Urinary bladder (tissue), 4 donors: ENCODE measurements at places on chromosomes 7 and 10. TPM values are rescaled to one million over a fixed set of nuclear protein-coding genes. Genes with fewer than 3 reads are reported as not detected.

Gene TMEM72
- total RNA-seq, result not detected

Gene AKR1B15
- total RNA-seq, result not detected

Gene PLAC9
- 64.9 TPM for total RNA-seq

Gene HYAL4
- not detected for total RNA-seq

Gene TRIM50
- total RNA-seq, result 0.21 TPM

Gene CCDC6
- 58.2 TPM for total RNA-seq

Gene PNLIPRP2
- total RNA-seq, result not detected

GRCh38 chr7:106768324-106768751 lies 96.7 kb upstream of the PIK3CG start:
- no peak for DNase-seq

DNA sequence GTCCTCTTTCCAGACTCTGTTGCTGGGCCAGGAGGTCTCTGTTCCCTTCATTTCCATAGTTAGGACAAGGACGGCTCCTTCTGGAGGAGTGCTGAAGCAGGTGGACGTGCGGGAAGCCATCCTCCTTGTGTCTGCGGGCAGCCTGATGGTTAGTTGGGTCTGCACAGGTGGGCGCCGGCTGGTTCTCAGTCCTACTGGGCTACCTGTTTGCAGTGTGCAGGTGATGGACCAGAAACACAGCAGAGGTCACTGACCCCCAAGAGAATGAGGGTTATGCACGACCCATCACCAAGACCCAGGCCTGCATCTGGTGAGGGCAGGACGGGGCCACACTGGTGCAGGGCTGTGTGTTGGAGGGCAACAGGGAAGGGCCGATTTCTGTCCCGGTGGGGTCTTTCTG lies 7.8 kb downstream of the RARRES2 start:
- DNase-seq, result no peak

- DNase-seq, result no peak
Measured at GRCh38 chr7:33882950-33883670, 22.2 kb upstream of the BMPER start.

- DNase-seq, result no peak
Measured at GRCh38 chr10:1483246-1483645, 254.1 kb downstream of the ADARB2 start.

DNA sequence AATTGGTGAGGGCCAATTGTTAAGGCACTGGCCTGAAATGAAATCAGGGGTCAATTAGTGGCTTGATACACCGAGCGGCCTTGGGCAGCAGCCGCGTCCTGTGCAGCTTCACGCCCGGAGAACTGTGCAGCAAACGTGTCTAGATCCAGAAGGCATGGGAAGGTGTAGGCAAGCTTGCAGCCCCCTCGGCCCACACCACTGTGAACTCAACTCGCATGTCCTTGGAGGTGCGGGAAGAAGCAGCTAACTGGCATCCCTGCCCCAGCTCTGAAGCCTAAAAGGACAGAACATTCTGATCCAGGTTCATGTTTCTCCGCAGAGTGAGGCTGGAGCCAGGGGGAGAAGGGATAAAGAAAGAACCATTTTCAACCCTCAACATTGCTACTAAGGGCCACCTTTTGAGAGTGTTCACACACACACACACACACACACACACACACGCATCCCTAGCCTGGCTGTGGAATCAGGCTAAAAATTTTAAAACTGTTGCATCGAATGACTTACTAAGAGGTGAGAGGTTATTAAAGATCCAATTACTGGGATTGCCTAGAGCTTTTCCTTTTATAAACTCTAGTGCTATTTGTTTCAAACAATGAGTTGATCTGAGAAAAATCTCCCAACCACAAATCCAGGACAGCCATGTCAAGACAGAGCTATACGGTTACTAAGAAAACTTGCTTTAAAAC lies 104.0 kb downstream of the PARP12 start:
- DNase-seq, result no peak

GRCh38 chr10:24669285-24669852 lies 54.3 kb downstream of the ARHGAP21 start:
- no peak for DNase-seq

DNA sequence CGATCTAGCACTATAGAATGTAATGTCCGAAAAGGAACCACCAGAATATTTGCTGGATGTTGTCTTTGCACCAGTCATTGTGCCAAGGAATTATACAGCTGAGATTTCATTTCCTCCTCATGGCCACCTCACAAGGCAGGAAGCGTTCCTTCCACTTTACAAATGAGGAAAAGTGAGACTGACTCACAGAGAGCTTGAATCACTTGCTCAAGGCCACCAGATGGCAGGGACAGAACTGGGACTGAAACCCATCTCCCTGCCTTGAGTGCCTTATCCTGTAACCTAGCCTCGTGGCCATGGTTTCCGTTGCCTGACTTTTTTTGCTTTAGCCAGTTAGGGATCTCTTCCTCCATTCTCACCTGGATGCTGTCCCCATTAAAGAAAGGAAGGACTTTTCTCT lies 44.7 kb upstream of the PDZD8 start:
- DNase-seq, result no peak

- no peak for DNase-seq
Measured at GRCh38 chr7:50981743-50982142, 199.0 kb upstream of the GRB10 start.

GRCh38 chr7:28685644-28686417 lies 272.3 kb downstream of the TRIL start:
- peak; percentile 99 for DNase-seq

DNA sequence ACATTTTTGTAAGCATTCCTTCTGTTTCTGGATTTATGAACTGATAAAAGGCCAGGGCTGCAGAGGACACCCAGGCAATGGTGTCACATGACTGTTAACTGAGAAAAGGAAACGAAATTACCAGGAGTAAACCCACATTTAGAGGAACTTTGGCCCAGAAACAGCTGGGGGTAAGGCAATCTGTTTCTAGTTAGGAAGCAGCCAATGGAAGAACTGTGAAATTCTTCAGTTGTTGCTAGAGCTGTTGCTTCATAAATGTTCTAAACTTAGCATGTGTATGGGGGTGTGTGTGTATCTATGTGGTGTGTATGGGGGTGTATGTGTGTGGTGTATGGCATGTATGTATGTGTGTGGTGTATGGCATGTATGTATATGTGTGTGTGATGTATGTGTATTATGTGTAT lies 11.8 kb upstream of the PDCD4 start:
- no peak for DNase-seq

GRCh38 chr10:8975535-8975934 lies 921.0 kb downstream of the GATA3 start:
- DNase-seq, result no peak

GRCh38 chr10:47414227-47414592 lies 30.1 kb upstream of the ZNF488 start:
- DNase-seq, result no peak

DNA sequence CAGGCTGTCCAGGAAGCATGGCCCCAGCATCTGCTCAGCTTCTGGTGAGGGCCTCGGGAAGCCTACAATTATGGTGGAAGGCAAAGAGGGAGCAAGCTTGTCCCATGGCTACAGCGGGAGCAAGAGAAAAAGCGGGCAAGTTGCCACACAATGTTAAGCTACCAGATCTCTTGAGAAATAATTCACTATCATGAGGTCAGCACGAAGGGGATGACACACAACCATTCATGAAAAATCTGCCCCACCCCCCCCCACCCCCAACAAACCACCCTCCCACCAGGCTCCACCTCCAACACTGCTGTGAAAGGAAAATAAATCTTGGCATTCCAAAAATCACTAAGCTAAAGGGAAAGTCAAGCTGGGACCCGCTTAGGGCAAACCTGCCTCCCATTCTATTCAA lies 545.8 kb upstream of the NRP1 start:
- no peak for DNase-seq

DNA sequence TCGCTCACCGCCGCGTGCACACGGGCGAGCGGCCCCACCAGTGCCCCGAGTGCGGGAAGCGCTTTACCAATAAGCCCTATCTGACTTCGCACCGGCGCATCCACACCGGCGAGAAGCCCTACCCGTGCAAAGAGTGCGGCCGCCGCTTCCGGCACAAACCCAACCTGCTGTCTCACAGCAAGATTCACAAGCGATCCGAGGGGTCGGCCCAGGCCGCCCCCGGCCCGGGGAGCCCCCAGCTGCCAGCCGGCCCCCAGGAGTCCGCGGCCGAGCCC lies 3.3 kb downstream of the REPIN1 start:
- no peak for DNase-seq

DNA sequence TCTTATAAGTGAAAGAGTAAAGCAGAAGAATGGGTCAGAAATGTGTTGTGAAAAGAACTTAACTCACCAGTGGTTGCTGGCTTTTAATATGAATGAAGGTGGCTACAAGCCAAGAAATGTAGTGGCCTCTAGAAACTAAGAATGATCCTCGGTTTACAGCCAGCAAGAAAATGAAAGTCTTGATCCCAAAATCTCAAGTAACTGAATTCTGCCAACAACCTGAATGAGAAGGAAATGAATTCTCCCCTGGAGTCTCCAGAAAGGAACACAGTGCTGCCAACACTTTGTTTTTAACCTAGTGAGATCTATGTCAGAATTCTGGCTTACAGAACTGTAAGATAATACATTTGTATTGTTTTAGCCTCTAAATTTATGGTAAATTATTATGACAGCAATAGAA lies 193.0 kb downstream of the FZD1 start:
- DNase-seq, result no peak

DNA sequence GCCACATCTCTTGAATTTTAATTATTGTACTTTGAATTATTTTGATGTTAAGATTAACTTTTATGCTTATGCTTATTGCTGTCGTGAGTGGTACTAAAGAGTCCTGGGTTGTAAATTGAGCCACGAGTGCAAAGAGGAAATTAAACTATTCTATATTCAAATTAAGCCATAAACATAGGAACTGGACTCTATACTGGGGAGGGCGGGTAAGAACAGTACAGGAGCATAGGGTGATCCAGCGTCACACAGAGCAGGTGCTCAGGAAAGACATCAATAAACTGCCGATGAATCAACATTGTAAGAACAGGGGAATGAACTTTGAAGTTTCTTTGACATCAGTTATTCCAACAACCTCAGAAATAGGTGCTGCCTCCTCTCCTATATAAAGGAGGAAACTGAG lies 219.6 kb downstream of the CACNB2 start:
- no peak for DNase-seq

DNA sequence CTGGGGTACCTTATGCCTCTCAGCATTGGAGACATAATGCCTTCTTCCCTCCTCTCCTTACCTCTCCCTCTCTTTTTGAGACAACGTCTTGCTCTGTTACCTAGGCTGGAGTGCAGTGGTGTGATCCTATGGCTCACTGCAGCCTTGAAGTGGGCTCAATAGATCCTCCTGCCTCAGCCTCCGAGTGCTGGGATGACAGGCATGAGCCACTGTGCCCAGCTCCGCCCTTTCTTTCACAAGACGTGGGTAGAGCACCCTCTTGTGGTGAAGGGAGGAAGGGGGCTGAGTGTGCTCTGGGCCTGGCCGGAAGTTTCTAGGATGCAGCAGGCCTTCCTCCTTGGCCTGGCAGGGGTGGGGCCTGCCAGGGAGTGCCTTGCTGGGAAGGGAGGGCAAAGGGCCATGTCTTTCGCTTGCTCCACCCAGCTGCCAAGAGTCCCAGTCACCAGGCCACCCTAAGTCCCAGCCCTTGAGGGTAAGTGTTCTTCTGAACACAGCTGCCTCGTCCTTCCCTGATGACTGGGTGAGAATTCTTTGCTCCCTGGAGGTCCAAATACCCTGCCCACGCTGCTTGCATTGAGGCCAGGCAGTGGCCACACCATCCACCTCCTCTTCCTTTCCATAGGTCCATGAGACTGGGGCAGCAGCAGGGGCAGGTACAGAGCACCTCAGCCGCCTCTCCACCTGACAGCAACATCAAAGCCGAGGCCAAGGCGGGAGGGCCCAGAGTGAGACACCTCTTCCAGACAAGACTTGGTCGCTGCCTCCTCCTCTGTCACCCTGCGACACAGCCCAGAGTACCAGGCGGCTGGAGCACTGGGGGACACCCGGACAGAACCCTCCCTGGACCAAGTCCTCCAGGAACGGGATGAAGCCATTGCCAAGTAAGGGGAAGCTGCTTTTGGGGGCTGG lies 3.7 kb downstream of the ABHD11 start:
- DNase-seq, result no peak

DNA sequence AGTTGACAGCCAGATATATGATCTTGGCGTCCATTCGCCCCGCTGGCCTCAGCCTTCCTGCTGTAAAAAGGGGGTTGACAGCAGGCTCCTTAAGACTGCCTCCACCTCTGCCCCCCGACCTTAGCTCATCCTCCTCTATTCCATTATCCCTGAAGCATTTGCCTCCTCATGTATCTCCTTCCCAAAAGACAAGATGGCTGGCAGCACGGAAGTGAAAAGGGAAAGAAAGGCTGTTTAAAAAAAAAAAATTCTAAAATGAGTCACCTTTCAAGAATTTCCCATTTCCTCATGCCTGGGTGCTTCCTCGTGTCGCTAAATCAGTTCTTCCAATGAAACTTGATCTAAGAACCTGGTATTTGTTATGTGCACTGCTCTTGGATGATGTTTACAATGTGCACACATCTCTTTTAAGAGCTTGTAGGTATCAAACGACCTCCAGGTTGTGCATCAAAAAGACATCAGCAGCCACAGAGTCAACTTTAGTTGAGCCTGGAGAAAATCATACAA lies 1.7 kb downstream of the SCRN1 start:
- DNase-seq, result no peak

DNA sequence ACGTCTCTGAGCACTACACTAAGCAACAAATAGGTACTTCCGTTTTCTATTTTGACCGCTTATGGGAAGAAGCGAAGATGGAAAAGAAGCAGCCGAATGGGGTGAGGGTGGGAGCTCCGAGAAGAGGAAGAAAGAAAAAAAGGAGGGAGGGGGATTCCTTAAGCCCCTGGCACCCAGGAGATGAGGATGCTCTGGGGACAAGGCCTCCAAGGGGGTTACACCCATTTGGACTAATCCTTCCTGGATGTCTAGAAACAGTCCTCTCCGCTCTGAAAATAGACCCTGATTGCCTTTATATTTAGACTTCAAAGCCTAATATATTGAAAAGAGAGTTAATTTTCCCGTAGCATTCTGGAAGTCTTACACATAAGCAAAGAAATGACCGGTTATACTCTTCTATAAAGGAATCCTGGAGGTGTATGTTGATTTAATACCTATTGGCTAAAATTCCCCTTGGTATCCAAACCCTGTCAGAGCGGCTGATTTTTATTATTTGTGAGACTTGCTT lies 676 bp upstream of the HTR7 start:
- DNase-seq, result no peak

DNA sequence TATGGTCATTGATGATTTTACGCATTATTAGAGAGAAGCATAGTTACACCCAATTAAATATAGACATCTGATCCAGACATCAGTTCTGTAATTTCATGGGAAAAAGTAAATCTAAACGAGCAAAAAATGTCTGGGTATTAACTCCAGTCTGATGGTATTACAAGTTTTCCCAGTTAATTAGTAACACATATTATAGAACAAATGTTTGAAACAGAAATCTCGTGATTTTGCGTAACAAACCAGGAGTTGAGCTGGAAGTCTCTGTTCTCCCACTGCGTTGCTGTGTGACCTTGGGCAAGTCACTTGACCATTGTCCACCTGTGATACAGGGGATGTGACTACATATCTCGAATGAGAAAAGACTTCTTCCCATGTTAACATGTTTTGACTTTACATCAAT lies 43.3 kb downstream of the RBM20 start:
- no peak for DNase-seq

DNA sequence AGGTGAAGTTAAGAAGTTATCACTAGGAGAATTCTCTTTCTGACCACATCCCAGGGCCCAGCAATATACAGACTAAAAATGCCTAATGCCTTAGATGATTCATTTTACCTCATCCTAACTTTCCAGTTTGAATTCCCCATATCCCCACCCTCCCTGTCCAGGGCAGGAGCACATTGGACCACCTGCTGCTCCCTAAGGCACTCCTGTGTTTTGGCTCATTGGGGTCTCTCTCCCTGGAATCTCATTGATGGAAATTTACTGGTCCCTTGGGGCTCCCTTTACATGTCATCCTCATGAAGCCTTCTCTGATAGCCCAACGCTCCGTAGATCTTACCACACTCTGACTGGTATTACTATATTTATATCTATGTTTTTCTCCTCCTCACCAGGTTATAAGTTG lies 2.7 kb downstream of the IL2RA start:
- no peak for DNase-seq
